Activated naive CD8-positive, alpha-beta T cell treated with anti-CD3 and anti-CD28 coated beads, Interleukin-2, amount 50 U/mL, for 16 hours (primary cell): ENCODE measurements at places on chromosomes 3 and 15.

- DNase-seq: no peak
Observed at GRCh38 chr3:136612512-136612911, 139.7 kb downstream of the STAG1 start.

- DNase-seq: no peak
Observed at GRCh38 chr3:124295362-124295761, 303.4 kb upstream of the ROPN1 start.

GRCh38 chr3:160278210-160278609 lies 53.0 kb downstream of the C3orf80 start:
- no peak for DNase-seq

DNA sequence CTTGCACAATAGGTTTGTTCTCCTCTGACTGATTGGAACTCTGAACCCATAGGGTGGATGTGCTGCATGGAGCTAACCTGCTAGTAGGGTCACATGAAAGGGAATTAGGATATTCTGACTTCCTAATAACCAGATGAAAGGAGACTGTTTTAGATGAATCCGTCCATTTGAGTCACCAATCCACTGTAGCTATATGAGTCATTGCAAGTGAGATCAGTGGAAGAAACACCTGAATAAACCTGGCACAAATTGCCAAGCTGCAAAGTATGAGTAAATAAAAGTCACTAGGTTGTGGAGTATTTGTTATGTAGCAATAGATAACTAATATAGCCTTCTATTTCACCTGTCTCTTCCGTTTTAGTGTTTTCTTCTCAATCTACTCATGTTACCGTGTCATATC lies 584.4 kb downstream of the PDCD6IP start:
- no peak for DNase-seq

DNA sequence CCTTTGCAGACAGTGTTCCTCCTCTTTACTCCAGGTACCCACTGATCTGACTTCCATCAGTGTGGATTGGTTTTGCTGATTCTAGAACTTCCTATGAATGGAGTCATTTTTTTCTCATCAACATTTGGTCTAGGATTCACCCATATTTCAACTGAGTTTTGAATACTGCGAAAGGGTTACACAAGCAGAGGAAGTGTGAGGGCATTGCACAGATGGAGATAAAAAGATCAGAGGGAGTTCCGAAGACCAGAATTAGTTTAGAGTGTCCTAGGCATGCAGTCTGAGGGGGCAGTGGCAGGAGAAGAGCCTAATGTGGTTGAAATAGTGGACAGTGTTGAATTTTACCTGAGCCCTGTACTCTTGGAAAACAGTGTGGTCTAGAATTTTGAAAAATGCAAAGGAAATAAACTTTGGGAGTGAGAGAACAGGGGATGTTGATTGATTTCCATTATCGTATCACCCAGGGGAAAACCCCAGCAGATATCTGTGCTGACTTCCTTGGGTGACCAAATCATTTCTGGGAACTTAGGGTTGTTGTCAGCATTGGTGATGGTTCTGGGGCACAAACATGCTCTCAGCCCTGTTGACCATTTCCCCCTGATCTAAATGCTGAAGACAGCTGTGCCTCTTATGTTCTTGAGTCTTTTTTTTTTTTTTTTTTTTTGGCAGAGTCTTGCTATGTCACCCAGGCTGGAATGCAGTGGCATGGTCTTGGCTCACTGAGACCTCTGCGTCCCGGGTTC lies 327.4 kb upstream of the LRRFIP2 start:
- DNase-seq: no peak

DNA sequence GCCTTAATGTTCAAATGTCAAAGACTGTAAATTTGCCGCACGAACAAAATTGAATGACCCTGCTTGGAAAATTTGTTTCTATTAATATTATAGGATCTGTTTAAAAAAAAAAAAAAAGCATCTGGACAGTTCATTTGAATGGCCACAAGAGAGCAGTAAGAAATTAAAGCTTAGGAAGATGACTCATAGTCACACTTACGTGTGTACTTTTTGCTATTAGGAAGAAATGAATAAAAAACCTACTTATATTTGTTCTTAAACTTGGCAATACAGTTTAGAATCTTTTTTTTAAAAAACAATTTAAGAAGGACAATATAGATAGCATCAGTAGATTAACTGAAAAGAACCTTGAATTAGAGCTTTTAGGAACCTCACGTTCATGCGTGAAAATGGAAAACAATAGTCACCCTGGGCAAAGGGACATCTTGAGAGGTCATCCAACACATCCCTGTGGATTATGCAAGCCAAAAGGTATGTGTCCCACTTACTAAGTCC lies 621.8 kb downstream of the MECOM start:
- DNase-seq: no peak

GRCh38 chr3:156812521-156813335 lies 13.4 kb upstream of the LEKR1 start:
- no peak for DNase-seq

DNA sequence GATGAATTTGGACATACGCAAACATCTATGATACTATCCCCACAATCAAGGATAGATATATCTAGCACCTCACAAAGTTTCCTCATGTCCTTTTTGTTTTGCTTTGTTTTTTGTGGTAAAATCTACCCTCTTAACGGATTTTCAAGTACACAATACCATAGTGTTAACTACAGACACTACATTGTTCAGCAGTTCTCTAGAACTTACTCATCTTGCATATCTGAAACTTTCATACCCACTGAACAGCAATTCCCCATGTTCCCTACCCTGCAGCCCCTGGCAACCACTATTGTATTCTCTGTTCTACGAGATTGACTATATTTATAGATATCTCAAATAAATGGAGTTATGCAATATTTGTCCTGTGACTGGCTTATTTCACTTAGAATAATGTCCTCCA lies 58.1 kb upstream of the TJP1 start:
- DNase-seq: no peak

DNA sequence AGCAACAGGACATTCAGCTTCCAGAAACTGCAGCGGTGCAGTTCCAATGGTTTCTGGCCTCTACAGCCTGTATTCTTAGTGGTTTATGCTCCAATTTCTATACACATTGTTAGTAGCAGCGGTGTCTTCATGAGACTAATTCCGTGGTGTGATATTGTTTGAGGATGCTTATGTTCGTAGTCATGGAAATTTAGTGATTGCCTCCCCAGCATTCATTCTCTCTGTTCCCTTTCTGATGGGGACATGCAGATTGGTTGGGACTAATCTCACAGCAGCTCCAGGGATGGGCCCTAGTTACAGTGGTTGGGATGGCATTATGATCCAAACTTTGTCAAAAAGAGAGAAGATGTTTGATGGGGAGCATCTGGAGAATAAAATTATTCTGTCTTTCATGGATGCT lies 208.6 kb downstream of the CD47 start:
- no peak for DNase-seq

DNA sequence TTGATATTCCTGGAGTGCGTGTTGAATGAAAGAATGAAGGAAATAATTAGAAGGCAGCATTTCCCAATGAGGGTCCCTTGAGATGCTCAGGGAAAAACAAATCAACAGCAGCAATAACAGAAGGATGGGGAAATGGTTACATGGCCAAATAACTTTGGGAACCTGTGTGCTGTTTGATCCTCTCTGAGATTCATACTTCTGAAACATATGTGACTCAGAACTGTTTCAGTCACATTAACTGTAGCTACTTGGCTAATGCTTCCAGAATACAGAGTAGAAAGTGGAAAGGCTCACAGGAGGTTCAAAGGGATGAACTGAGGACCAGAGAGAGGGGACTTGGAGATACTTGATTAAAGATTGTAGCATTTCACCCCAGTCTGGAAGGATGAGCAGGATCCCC lies 258.2 kb downstream of the SLCO3A1 start:
- no peak for DNase-seq

- no peak for DNase-seq
Observed at GRCh38 chr15:88174571-88174970, 82.0 kb downstream of the NTRK3 start.

GRCh38 chr3:128190501-128190900 lies 37.2 kb downstream of the EEFSEC start:
- no peak for DNase-seq

- no peak for DNase-seq
Observed at GRCh38 chr15:85730001-85730820, 64.5 kb downstream of the KLHL25 start.

DNA sequence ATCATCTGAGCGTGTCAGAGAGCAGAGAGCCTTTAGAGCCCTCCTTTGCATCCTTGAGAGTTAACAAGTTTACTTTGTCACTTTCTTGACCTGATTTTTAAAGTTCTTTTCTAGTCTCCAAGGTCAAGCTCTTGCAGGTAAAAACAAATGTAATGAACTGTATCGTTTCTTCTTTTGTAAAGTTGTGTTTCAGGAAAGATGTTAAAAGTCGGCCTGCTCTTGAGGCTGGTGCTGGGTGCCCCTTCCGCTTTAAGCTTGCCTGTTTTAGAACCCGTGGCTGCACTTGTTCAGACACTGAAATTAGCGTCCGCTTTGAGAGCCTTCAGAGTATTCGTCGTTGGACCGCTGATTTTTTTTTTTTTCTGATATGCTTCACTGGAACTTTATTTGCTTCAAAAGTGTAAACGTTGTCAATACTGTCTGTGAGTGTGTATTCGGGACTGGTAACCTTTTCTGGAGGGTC lies 52.6 kb upstream of the ULK4 start:
- no peak for DNase-seq

GRCh38 chr3:105620236-105620635 lies 248.6 kb downstream of the CBLB start:
- no peak for DNase-seq

- DNase-seq: no peak
Observed at GRCh38 chr15:53437985-53438841, 321.2 kb downstream of the WDR72 start.

- no peak for DNase-seq
Observed at GRCh38 chr3:144868506-144868905, 896.9 kb downstream of the DIPK2A start.

- DNase-seq: no peak
Observed at GRCh38 chr3:172080503-172080902, 41.1 kb downstream of the FNDC3B start.

GRCh38 chr3:87626546-87626945 lies 350.2 kb upstream of the POU1F1 start:
- DNase-seq: no peak

DNA sequence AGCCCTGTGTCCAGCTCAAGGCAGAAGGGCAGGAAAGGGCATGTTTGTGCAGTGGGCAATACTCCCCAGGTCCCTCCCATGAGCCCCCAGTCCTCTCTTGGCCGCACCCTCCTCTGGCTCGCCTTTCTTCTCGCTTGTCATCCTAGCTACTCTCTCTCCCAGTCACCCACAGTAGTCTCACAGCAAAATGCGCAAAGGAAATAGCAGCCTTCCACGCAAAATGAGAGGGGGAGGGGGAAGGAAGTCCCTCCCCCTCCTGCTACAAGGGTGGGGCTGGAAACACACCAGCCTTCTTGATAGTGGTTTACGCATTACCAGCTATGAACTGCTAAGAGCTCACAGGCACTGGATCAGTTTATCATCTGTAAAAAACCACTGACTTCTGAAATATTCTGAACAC lies 83.8 kb downstream of the GADL1 start:
- DNase-seq: no peak

DNA sequence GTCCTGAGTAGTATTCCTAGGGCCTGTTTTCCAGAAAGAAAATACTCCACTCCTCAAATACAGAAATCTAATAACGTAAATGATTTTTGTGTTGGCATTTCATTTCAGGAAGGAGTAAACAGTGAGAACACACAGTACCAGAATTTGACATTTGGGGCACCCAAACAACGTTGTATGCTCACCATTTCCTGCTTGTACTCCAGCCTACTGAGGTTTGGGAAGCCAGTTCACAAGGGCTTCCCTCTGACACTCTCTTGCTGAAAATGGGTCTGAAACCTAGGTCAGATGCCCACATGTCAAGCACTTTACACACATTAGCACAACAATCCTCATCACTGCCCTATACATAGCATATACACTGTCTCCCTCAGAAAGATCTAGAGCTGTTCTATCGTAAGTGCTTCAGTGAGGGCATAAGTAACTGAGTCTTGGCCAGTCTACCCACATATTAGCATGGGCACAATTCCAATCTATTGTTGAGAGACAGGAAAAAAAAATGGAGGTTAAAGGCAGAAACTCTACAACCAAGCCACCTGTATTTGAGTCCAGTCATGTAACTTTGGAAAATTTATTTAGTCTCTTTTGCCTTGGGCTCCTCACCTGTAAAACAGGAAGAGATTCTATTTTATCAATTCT lies 43.5 kb upstream of the RSL24D1 start:
- no peak for DNase-seq

DNA sequence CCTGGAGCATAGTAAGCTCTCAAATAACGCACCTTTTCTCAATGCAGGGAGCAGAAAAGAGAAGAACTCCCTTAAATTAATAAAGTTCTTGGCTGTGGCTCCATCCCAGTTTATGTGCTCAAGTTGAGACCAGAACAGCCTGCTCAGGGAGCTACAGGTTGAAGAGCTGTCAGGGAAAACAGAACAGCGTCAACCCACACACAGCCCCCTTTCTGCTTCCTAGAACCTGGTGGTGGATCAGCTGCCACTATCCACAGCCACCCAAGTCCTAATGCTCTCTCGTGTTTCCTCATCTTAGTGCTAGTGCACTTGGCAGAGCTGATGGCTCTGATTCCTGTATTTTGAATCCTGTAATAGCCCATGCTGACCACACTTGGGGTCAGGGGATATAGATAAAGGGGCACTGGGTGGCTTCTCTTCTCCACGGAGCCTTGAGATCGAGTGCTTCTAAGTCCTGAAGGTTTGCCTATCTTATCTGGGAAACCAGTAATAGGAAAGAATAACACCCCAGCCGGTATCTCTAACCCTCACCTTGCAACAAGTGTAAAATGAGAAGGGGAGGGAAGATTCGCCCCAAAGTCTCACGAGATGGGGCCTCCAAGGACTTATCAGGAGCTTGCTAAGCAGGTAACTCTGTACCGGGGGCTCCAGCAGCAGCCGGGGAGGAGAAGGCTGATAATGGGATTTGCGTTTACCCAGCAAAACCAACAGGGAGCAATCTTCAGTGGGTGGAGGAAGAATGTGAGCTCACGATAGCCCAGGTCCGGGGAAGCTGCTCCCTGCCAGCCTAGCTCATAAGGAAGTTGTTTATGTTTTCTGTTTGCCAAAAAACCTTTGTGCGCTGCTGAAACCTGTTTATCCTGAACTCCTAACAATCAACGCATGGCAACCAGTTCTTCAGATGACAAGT lies 136.2 kb upstream of the ICE2 start:
- no peak for DNase-seq

GRCh38 chr3:105747060-105747541 lies 121.7 kb downstream of the CBLB start:
- DNase-seq: no peak

DNA sequence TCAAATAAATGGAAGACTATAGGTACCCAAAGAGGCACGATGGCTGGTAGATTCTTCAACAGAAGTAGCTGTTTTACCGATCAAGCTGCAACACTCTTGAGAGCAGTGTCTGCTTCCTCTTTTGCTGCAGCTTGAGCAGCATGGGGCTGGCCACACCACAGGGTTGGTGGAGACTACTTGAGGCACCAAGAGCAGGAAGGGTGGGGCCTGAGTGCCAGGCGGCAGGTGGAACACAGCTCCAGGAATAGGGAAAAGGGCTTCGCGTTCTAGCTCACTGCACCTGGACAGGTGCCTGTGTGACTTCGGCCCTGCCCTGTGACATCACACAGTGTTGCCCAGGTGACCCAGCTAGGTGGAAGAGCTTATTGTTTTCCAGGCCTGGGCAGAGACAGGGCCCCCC lies at the start of gene CCDC33:
CCDC33 (plus strand) TSS at position 365 of the 400 bp plus-strand sequence. CDS start 394 bp downstream, outside the sequence.
- DNase-seq: no peak
